ENCODE measurements at places on chromosomes 16 and 17.

DNA sequence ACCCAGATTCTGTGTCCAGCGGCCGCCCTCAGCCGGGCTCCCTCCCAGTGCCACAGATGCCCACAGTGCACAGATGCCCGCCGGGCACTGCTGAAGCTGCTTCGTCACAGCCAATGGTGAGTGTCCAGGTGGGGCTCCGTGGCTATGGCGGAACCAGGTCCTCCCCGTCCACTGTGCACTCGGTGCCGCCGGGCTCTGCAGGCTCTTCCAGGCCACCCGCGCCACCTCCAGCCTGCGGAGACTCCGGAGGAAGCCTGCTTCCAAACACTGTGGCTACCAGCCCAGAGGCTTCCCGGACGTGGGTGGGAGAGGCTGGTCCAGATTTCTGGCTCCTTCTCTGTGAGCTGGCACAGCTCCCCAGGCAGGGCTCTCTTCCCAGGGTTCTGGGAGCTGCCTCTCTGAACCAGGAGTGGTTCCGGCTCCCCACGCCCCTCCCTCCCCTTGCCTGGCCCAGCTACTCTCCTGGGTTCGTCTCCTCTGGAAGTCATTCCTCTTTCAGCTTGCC lies 2.8 kb upstream of the PYCR1 start:
- no peak for DNase-seq

DNA sequence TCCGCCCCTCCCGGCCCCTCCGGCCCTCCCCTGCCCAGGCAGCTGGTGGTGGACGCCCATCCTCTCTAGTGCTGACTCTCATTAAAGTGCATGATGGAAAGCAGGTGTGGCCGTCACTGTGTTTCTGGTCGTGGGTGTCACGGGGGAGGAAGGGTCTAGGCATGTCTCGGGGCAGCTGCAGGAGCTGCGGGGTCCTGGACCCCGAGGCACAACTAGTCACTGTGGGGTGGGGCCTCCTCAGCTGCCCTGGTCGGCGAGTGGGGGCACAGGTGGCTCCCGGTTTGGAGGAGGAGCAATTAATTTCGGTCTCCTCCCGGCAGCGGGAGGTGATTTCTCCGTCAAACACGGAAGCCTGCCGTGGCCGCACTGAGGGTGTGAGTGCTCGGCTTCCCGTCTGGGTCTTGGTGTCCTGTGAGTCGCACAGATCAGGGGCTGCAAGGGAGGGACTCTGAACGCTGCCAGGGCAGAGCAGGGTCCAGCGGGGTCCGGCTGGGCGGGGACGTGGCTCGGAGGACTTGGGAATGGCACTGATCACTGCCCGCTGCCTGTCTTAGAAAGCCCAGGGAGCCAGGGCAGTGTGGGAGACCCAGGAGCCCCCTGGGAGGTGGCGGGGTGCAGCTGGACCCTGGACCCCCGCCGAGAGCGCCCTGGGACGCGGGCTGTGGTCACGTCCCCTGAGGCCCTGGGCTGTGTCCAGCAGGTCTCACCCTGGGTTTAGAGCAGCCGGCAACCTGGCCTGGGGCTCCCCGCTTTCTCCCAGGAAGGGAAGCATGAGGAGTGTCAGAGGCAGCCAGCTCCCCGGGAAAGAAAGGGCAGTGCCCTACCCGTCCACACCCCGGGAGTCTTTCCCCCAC lies 3.3 kb downstream of the TPSD1 start:
- DNase-seq = no peak

- no peak for DNase-seq
These were observed 2.4 kb downstream of the DHRS7B start for GRCh38 chr17:21129023-21129681.

GRCh38 chr17:44268709-44269534 lies 987 bp upstream of the SLC4A1 start:
- DNase-seq = no peak

DNA sequence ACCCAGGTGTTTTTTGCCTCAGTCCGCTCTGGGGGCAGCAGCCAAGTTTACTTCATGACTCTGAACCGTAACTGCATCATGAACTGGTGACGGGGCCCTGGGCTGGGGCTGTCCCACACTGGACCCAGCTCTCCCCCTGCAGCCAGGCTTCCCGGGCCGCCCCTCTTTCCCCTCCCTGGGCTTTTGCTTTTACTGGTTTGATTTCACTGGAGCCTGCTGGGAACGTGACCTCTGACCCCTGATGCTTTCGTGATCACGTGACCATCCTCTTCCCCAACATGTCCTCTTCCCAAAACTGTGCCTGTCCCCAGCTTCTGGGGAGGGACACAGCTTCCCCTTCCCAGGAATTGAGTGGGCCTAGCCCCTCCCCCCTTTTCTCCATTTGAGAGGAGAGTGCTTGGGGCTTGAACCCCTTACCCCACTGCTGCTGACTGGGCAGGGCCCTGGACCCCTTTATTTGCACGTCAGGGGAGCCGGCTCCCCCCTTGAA lies 2.1 kb upstream of the C17orf107 start:
- DNase-seq = no peak

DNA sequence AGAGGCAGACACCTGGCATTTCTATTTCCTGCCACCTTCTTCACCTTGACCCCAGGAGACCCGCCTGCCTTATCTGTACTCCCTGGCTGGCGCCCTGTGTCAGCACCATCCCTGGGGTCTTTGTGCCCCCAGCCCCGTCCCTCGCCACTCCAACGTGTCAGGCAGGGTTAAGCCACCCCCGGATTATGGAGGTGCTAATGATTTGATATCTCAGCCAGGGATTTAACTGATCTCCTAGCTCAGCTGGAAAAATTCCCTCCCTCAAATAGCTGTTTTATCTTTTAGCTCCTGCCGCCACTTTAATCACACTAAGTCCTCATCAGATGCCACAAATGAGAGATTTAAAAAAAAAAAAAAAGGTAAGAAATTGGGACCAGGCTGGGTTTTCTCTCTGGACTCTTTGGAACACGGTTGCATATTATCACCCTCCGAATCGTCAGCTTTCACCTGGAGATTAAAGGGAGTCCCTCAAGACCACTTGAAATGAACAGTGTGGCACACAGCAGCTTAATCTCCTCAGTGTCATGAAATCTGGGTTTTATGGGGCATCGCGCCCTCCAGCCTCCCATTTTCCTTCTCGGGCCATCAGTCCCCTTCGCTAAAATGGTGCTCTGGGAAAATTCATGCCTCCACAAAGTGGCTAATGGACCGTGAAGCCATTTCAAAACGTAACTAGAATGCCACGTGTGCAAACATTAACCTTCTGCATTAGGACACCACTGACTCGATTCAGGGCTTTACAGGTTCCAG lies 26.2 kb upstream of the WFDC1 start:
- DNase-seq = no peak

GRCh38 chr16:88926374-88926990 lies 50.5 kb downstream of the CBFA2T3 start:
- DNase-seq = no peak

DNA sequence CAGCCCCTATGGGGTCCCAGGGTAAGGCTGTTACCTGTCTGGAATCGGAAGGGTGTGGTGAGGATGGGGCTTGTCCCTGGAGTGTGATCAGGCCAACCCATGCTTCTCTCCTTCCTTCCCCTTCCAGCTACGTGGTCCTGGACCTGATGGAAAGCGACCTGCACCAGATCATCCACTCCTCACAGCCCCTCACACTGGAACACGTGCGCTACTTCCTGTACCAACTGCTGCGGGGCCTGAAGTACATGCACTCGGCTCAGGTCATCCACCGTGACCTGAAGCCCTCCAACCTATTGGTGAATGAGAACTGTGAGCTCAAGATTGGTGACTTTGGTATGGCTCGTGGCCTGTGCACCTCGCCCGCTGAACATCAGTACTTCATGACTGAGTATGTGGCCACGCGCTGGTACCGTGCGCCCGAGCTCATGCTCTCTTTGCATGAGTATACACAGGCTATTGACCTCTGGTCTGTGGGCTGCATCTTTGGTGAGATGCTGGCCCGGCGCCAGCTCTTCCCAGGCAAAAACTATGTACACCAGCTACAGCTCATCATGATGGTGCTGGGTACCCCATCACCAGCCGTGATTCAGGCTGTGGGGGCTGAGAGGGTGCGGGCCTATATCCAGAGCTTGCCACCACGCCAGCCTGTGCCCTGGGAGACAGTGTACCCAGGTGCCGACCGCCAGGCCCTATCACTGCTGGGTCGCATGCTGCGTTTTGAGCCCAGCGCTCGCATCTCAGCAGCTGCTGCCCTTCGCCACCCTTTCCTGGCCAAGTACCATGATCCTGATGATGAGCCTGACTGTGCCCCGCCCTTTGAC lies 2.4 kb downstream of the MAPK7 start:
- no peak for DNase-seq

- DNase-seq = no peak
These were observed 20.7 kb upstream of the MNT start for GRCh38 chr17:2421315-2422147.

GRCh38 chr17:56899403-56899802 lies 14.4 kb downstream of the TRIM25 start:
- DNase-seq = no peak

DNA sequence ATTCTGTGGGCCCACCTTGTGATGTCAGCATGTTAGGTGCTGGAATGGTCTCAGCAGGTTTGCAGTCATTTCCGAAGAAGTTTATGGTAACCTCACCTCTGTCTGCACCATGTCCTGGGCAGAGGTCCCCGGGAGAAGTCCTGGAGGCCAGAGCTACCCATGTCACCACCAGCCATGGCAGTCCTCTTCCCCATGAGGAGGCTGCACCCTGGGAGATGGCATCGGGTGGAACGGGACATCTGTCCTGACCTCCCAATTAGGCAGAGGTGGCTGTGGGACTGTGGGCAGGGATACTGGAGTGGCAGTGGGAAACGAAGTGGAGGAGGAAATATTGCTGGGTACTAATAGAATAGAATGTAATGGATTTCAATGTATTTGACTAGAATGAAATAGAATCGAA lies 511.8 kb upstream of the WSB1 start:
- no peak for DNase-seq

- DNase-seq = no peak
These were observed 16.1 kb upstream of the PKMYT1 start for GRCh38 chr16:2996298-2996697.

- DNase-seq = no peak
These were observed 35.0 kb downstream of the DBNDD1 start for GRCh38 chr16:89984216-89984615.

- DNase-seq = no peak
These were observed 148.6 kb downstream of the SDK2 start for GRCh38 chr17:73495641-73496040.

GRCh38 chr17:74986206-74986576 lies 1.2 kb upstream of the CDR2L start:
- no peak for DNase-seq

DNA sequence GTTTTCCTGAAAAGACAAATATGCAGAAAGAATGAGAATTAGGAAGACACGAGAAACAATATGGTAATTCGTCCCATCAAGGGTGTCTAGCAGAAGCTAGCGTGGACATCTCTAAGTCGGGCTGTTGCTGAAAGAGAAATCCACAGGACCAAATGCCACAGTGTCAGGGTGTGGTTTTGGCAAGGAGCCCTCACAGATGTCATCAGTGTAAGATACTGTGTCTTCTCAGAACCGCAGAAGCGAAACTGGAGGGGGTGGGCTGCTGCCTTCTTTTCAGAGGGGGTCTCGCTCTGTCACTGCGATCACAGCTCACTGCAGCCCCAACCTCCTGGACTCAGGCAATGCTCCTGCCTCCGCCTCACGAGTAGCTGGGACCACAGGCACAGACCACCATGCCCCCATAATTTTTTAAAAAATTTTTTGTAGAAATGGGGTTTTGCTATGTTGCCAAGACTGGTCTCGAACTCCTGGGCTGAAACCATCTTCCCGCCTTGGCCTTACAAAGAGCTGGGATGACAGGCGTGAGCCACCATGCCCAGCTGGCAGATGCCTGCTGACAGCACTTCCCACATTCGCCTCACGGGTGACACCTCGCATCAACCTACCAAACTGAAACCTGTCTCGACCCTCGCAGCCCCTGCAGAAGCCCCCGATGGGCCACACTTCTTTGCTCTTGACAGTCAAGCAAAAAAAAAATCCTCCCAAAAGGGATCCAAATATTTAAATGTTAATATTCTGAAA lies 26.2 kb downstream of the TRAP1 start:
- DNase-seq = no peak

DNA sequence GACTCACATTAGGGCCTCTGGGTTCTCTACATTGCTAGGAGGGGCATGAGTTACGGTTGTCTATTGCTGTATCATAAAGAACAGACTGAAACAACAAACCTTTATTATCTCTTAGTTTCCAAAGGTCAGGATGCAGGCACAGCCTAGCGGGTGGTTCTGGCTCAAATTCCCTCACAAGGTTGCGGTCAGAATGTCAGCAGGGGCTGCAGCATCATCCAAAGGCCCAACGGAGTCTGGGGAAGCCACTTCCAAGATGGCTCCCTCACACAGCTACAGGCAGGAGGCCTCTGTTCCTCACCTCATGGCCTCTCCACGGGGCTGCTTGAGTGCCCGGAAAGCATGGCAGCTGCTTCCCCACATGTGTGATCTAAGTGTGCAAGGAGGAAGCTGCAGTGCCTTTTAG lies 29.6 kb upstream of the ZFPM1 start:
- no peak for DNase-seq

GRCh38 chr16:81891736-81892364 lies 112.8 kb downstream of the PLCG2 start:
- no peak for DNase-seq

DNA sequence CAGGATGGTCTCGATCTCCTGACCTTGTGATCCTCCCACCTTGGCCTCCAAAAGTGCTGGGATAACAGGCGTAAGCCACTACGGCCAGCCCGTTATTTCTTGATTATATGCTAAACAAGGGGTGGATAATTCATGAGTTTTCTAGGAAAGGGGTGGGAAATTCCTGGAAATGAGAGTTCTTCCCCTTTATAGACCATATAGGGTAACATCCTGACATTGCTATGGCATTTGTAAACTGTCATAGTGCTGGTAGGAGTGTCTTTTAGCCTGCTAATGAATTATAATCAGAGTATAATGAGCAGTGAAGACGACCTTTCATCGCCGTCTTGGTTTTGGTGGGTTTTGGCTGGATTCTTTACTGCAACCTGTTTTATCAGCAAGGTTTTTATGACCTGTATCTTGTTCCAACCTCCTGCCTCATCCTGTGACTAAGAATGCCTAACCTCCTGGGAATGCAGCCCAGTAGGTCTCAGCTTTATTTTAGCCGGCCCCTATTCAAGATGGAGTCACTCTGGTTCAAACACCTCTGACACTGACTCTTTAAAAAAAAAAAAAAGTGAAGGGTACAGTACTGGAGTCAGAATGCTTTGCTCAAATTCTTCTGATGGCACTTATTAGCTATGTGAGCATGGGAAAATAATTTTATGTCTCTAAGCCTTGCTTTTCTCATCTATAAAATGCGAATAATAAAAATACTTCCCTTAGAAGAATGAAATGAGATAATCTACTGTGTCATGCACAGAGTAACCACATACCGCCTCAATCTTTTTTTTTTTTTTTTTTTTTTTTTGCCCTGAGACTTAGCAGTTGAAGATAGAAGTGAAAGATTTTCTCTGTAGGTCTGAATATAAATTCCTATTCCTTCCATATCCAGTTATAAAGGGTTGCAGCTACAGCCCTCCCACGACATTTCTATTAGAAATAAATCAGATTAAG lies 5.1 kb upstream of the CALCOCO2 start:
- no peak for DNase-seq

GRCh38 chr16:81864646-81865382 lies 85.7 kb downstream of the PLCG2 start:
- no peak for DNase-seq
